ENCODE measurements at places on chromosomes 7 and 10.

DNA sequence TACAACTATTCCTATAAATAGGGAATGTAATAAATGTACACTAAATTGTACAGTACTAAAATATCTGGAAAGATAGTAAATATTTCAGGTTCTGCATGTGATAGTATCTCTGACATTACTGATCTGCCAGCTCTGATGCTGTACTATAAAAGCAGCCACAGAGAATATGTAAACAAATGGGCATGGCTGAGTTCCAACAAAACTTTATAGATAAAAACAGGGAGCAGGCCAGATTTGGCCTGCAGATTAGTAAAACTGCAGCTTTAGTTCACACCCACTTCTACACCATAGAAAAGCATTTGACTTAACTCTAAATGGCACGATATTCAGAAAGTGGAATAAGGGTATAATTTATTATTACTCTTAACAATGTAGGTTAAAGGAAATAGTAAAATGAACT is 18.8 kb upstream of the TLL2 start:
- no peak for DNase-seq

- no peak for DNase-seq
Measured at GRCh38 chr10:28652703-28653102, 24.6 kb upstream of the BAMBI start.

DNA sequence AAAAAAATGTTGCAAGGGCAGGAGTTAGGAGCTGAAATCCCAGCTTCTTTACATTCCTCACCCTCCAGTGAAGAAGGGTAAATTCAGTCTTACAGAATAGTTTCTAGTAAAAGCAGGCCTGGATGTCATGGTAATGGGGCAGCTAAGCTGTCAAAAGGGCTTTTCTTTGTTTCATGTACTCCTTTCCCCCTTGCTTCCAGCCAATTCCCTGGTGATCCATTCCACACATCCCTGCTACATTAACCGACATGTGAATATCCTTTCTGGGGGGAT is 36.0 kb downstream of the RHEB start:
- DNase-seq, result no peak

- no peak for DNase-seq
Measured at GRCh38 chr10:44931621-44932516, 20.7 kb downstream of the TMEM72 start.

DNA sequence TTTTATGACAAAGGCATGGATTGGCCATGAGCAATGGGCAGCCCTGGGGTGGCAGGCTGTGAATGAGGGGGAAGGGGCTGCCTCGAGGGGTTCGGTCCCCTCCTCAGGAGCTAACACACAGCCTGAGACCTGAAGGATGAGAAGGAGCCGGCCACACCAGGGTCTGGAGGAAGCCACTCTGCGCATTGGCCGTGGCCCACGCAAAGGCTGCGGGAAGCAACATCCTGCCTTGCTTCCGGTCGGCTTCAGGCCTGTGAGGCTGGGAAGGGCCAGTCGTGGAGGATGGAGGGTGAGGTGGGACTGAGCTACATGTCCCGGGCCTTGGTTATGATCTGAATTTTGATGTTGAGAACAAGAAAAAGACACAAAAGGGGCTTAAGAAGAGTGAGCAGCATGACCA is 49.4 kb downstream of the RGS10 start:
- DNase-seq, result no peak

DNA sequence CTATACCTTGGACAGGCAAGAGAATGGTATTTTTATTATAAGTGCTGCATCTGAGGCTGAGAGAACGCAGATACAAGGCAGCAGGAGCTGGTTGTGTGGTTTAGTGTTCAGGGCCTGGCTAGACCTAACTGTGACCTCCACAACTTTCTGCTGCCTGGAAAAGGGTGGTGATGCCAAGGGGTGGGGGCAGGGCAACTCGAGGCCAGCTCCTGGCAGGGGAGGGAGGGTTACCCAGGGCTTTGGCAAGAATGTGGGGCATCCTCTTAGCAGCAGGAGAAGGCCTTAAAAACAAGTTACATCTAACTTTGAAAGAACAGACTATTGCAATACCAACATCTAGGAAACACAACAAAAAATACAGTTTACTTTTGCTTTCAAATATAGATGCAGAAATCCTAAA is 13.0 kb downstream of the MXI1 start:
- no peak for DNase-seq

DNA sequence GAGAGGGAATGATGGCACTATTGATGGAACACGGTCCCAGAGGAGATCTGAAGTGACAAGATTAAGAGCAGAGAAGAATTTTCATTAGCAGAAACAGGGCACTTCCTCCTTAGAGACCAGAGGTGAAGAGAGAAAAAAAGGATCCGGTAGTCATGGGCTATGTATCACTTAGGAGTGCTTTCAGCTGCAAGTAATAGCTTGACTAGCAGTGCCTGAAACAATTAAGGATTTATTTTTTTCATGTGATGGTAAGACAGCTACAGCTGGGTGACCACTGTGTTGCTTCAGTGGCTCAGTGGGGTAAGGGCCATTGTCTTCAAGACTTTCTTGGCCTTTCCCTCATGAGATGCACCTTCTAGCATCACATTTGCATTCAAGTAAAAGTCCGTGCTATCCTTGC is 515.1 kb upstream of the GALNT17 start:
- no peak for DNase-seq

GRCh38 chr10:114026189-114027040 is 17.3 kb upstream of the ADRB1 start:
- DNase-seq, result no peak

DNA sequence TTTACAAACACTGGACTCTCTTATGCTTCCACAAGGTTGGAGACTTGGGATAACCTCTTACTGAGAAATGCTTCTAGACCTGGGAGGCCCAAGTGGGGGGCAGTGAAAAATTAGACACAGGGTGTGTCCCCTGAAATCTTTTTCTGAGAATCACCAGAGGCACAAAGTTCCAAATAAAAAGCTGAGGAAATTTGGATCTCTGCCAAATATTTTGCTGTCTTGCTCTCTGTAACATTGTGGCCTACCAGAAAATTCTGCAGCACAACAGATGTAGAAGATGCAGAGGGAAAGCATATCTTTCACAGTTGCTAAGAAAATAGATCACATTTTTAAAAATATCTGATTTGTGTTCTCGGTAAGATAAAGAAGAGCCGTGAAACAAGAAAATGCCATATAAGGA is 849.4 kb downstream of the CCSER2 start:
- no peak for DNase-seq

DNA sequence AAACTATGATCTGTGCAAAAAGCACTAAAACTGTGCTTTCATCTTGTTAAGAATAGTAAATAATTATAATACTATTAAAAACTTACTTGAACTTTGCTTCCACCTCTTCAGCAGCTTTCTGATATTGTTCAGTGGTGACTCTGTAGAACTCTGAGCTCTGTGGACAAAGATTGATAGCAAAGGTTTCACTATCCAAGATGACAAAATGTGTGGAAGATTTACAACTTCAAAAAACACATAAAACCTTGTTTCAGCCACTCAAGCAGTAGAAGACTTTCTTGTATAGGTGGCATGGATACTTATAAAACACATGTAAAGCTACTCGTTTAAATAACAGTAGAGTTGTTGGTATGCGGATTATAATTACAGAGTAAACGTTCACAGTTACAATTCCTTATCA is 243.6 kb downstream of the CHCHD3 start:
- DNase-seq, result no peak

- no peak for DNase-seq
Measured at GRCh38 chr10:30542001-30542894, 87.3 kb downstream of the LYZL2 start.

- no peak for DNase-seq
Measured at GRCh38 chr7:69823151-69823744, 225.0 kb downstream of the AUTS2 start.

GRCh38 chr7:55191161-55191925 is 172.5 kb downstream of the EGFR start:
- no peak for DNase-seq

DNA sequence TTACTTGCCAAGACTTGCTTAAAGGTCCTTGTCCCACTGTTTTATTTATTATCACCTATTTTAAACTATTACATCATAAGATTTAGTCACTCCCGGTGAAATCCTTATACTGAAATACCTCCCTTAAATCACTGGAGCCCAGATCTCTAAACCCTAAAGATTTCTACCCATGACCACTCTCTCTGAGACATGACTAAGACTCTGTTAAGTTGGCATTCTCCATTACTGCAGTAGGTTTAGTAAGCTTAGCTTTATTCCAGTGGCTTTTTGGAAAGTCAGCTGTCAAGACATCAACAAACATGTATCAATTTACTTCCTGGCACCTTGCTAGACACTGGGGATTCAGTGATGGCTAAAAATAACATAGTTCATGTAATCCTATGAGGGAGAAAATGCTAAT is 874.2 kb downstream of the KCNMA1 start:
- no peak for DNase-seq

DNA sequence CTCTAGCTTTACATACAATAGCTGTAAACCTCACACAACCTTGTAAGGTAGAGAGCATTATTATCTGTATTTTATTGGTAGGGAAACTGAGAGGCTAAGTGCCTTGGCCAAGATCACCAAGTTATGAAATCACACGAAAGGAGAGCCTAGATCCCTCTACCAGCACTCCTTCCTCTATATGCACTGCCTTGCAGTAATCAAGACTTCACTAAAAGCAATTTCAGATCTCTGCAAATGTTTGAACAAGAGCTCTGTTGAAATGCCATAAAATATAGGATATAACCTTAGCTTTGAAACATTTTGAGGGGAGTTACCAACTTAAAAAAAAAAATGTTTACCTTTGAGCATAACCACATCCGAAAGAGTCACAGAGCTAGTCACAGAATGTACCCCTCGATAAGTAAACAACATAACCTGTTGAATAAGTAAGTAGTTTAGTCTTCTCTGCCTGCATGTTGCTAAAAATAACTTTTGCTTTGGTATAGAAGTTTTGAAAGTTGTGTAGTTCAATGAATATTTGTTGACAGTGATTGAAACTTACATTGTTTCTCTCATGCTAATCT is 709.4 kb downstream of the AUTS2 start:
- DNase-seq, result no peak

DNA sequence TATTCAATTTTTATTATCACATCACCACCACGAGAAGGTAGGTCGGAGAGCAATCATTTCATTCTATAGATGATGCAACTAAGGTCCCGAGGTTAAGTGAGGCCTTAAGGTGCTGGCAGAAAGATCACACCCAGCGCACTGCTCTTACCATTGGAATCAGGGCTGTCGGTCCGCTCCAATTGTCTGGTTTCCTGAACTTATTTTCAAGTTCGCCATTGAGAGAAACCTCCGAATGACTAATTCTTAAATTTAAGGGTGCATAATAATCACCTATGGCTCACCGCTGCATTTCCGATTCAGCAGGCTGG is 625 bp upstream of the GSTO2 start:
- no peak for DNase-seq

DNA sequence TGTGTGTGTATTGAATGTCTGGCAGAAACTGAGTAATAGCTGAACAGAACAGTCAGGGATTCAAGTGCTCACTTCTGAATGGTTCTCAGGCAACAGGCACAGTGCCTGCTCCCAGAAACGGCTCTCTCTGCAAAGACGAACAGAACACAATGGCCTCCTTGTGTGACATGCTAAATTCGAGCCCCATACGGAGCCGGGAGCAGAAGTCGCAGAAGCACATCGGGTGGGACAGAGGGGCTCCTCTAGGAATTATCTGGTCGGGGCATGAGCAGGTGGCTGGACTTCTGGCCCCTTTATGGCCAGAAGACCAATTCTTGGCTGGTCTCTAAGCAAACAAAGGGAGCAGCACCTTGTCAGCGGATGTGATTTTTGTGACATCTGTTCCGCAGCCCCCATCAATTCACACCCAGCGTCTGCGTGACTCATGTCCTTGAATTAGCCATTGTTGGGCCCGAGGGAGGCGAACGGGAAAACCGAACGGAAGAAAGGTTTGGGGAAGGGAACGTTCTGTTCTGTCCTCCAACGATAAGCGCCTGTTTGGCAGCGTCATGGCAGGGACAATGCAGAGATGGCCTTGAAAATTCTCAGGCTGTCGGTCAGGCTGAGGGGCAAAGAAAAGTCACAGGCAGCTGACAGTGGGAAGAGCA is 47.3 kb upstream of the NPTX2 start:
- DNase-seq, result no peak

DNA sequence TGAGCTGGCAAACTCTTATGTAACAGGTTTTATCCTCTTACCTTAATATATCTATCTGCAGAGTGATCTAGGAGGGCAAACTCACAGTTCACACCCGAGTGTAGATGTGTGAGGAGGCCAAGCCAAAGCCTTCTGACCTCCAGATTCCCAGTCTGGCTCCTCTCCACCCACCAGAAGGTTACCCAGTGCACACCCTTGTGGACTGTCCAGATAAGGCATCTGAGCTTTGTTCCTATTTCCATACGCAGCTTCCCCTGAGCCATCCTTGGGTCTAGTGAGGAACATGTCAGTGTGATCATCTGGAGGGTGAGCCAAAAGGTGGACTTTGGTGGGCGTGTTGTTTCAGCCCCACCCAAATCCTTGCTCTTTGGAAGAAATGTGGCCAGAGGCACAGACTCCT is 203.0 kb upstream of the MEOX2 start:
- DNase-seq, result no peak

GRCh38 chr7:28725045-28725642 is 233.0 kb downstream of the TRIL start:
- DNase-seq, result no peak

DNA sequence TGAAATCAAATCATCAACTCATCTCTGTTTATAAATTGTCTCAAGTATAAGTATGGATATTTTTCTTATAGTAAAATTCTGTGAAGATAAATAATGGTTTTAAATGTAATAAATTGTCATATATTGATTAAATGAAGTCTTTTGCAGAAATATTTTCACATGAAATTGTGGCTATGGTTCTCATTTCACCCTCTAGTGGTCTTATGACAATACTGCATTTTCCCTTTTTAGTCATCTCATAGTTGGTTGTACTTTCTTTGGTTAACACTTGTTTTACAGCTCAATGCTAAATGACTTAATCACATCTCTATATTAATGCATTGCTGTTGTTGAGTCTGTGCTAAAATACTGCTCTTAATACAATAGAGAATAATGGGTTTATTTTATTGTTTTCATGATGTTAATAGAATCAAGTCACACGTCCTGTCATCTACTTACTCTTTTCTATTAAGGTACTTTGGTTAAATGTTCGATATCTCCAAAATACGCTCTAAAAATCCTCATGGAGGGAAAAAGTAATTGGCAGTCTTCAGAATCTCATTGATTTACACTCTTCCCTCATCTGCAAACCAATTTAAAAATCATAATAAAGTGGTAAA is 38.0 kb upstream of the CACNA2D1 start:
- DNase-seq, result no peak

- DNase-seq, result no peak
Measured at GRCh38 chr7:24769014-24769830, 12.0 kb upstream of the GSDME start.

GRCh38 chr10:130474591-130474990 is 338.4 kb downstream of the GLRX3 start:
- DNase-seq, result no peak

DNA sequence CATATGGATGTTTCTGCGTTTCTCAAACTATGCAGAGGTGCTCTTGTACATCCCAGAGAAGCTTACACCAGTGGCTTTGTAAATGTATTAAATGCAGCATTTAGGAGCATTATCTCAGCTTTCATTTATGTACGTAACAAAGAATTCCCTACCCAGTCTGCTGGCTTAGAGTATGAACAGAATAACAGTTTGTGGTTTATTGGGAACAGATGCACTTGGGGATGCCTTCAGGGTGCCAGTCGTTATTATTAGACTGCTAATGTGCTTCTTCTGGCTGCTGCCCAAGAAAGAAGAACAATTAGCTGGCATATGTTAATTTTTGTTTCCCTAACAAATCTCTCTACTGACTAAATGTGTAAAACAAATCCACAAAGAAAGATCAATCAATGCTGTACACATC is 241.9 kb downstream of the FOXP2 start:
- DNase-seq, result no peak

- DNase-seq, result no peak
Measured at GRCh38 chr10:64528294-64529002, 1007.2 kb downstream of the REEP3 start.
